ENCODE measurements at places on chromosomes 7 and 10.

DNA sequence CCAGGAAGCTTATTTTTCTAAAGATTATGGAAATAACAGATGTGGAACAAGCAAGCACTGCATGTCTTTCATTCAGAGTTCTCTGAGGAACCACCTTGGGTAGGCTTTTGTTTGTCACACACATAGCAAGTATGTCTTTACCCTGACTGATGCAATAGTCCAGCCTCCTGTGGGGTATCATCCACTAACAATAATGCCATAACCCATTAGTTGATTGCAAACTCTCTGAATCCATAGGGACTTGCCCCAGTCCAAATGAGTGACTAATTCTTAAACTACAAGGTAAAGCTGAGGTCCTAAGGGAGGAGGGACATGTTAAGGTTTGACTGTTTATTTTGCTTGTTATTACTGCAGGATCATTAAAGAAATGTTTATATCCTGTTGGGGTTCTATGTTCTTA lies 151.4 kb upstream of the PRPS1L1 start:
- no peak for DNase-seq

DNA sequence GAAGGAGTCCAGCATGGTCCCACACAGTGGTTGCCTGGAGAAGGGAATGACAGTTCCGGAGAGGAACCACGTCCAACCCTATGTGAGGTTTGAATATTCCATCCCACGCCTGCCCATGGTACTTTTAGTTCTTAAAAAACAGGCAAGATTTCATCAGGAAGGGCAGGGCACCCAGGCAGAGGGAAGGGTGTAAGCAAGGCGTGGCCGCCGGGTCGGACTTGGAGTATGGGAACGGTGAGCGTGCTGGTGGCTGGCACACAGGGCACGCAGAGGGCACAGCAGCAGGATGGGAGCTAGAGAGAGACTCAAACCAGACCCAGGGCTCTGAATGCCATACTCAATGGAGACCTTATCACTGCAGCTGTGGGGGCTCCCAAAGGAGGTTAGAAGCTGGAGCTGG lies 34.3 kb downstream of the FAM53B start:
- DNase-seq: no peak

DNA sequence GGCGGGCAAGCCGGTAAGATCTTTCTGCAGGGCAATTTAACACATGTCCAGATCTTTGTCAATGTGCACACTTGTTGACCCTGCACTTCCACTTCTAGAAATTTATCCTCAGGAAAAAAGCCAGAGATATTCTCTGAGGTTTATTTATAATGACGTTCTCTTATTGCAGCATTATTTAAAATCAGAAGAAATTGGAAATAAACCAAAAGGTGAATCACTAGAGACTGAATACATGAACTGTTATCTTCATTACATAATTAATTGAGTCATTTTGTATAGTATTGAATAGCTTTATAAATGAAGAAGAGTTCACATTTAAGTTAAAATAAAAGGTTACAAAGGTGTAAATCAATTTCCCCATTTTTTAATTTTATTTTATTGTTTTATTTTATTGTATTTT lies 16.3 kb upstream of the SAR1A start:
- no peak for DNase-seq

DNA sequence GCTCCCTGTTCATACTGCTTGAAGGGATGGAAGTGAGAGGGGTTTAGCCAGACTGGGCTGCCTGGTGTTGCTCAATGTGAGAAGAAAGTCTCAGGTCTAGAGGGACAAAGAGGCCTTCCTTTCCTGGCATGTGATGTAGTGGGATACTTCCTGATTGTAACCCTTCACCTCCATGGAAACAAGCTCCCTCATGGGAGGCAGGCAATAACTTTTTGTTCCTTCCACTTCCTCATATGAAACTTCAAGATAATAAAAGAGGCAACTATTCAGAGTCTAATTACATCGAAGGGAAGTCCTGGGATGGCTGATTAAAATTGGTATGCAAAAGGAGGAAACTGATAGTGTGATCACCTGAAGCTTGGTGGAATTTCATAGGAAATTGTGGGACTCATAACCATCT lies 84.1 kb upstream of the ETV1 start:
- DNase-seq: no peak

DNA sequence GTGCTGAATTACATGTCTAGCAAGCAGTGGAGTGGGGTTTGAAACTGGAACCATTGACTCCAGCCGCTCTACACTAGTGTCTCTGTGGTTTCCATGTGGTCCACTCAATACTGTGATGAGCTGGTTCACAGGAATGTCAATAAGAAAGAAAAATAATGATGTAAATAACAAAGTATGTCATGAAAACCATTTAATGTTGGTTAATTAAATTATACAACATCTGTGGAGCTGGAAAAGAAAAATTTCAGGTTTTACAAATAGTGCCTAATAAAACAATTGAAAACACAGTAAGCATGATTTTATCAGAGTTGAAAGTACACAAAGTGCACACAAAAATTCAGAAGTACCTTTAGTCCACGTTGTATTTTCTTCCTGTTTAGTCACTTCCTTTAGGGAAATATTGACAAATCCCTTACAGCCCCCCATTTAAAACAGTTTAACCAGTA lies 28.7 kb upstream of the NAMPT start:
- DNase-seq: no peak

DNA sequence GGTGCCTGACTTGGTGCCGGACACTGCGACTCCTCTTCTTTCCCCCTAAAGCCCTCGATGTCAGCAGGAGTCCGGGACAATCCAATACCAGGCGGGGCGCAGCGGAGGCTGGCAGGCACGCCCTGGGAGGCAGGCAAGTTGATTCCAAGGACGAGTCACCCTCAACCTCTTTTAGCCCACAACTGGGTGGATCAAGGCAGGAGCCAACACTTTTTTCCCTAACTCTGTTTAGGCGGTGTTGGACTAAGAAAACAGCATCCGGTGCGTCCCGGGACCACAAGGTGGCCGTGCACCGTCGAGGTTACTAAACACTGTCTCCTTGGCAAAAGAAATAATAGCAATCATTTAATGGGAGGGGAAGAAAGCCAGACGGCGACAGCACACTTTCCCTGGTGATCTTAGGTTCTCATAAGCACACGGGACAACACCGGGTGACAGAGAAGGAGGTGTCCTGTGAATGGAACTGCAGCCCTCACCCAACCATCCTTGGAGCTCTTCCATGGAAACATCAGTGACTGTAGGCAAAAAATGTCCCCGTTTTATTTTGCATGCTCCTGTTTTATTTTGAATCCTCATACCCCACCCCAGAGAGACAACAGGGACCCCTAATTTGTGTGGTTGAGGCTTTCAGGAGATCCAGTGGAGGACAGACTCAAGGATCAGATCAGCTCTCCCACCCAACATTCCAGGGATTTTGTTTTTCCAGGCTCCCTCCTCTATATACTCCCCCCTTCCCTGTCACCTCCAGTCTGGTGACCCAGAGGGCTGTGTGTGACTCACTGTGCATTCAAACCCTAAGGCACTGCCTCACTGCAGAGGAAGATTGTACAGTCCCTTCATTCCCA lies 1.3 kb upstream of the CALCR start:
- no peak for DNase-seq

DNA sequence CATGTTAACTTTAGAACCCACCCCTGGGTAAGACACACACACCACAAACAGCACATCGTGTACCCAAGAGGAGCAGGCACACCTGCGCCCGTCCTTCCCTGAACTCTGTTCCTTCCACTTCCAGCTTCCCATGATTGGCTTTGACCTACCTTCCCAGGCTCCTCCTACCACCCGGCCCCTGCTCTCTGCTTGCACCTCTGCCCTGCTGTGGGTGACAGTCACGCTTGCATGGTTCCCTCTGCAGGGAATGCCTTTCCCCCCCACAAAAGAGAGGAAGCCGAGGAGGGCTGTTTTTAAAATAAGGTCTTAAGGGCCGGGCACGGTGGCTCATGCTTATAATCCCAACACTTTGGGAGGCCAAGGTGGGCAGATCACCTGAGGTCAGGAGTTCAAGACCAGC lies 16.4 kb downstream of the SFXN4 start:
- DNase-seq: no peak

- DNase-seq: no peak
These were observed 101.5 kb downstream of the ORC5 start for GRCh38 chr7:104106108-104106905.

DNA sequence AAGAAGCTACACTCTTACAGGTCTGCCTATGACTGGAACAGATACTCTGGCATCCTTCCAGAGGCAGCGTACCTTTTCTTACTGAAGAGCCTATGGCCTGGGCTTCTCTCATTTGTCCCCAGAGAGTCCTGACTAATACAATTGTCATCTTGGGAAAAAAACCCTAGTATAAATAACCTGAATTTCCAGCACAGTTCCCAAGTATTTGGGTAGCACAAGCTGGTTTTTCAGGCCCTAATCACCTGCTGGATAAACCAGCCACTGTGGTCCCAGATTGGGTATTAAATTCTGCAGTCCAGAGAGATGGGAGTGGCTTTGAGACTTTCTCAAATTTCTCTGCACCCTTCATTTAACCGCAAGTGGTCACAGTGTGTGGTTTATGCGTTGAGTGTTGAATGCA lies 186.8 kb upstream of the NEBL start:
- DNase-seq: no peak

DNA sequence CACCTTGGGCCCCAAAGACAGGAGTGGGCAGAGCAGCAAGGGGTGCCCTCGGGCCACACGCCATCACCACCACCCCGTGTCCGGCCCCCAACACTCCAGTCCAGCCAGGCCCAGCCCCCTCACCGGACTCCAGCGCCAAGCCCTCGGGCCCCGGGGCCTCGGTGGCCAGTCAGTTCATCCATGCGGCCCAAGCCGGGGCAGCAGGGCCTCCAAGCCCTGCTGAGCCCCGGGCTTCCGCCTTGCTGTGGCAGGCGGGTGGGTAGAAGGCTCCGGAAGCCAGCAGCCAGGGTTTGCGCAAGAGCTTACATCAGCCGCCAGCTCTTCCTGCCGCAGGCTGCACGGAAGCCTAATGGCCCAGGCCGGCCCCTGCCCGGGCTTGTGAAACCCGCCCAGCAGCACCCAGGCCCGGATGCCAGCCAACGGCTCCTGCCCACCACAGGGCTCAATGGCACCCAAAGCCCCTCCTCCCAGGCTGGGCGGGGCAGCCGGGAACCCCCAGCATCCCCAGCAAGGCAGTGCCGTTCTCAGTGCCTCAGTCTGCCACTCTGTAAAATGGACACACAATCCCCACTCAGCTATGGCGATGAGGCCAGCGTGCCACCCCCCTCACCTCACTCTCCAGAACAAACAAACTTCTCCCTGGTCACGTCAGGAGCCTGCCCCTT lies 26.5 kb downstream of the TNRC18 start:
- DNase-seq: peak; percentile 79

- no peak for DNase-seq
These were observed 110.2 kb downstream of the PTEN start for GRCh38 chr10:87973635-87974034.

GRCh38 chr7:26580711-26581110 lies 283.7 kb downstream of the SKAP2 start:
- DNase-seq: no peak

DNA sequence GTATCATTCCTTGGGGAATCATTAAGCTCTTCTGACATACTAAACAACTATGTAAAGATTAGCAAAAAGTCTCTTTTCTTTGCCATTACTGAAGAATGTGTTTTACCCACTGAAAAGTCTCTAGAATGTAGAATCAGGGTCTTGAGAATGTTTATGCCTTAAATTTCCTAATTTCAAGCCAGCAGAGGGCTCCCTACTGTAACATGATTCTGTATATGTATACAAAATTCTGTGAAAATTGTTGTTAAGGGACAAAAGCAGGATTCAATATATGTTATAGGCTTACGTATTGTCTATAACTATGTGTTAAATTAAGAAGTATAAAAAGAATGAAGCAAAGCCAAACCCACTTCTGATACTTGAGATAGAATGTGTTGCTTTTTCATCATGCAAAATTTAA lies 296.9 kb upstream of the DGKB start:
- no peak for DNase-seq

DNA sequence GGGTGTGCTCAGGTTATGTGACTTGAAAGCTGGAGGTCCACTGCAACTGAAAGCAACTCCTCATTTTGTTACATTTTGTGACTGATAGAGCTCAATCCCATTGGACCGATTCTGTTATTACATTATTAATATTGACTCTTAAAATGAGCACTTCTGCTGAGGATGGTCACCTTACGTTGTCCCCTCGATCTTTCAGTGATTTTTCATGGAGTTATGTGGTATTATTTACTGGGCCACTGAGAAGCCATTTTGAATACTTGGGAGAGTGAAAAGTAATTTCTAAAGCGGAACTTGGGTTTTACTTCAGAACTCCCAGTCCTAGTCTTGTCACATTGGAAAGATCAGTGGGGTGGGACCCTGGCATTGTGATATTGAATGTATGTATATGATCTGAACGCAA lies 96.3 kb upstream of the FAM180A start:
- DNase-seq: no peak

GRCh38 chr7:43700646-43701499 lies 28.4 kb downstream of the COA1 start:
- no peak for DNase-seq

DNA sequence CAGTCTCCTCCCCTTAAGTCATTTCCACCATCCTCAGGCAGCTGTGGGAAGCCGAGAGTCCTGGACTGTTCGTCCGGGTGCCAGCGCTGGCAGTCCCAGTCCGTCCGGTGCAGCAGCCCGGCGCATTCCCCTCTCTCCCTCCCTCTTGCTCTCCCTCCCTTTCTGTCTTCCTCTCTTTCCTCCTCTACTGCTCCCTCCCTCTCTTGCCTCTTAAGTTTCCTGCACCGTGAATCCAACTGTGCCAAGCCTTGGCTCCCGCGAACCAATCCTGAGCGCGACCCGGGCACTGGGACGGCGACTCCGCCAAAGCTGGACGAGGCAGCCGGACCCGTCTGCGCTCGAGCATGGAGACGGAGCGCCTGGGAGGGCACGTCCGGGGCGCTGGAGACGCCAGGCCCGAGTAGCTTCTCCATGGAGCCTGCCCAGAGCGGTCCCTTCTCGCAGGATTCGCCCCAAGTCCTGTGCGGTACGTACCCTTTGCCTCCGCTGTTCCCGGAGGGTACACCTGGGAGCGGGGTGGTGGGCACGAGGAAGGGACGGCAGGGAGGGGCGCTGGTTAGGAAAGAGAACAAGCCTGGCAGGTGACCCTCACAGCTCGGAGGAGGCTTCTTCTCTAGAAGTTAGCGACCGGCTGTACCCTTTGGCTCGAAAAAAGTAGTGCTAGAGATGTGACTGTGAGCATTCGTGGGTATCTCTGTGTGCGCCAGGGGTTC lies 1.0 kb downstream of the NXPH1 start:
- DNase-seq: no peak

GRCh38 chr10:26503911-26504310 lies 65.8 kb downstream of the APBB1IP start:
- no peak for DNase-seq

GRCh38 chr7:43568529-43568928 lies 14.4 kb upstream of the STK17A start:
- DNase-seq: no peak

DNA sequence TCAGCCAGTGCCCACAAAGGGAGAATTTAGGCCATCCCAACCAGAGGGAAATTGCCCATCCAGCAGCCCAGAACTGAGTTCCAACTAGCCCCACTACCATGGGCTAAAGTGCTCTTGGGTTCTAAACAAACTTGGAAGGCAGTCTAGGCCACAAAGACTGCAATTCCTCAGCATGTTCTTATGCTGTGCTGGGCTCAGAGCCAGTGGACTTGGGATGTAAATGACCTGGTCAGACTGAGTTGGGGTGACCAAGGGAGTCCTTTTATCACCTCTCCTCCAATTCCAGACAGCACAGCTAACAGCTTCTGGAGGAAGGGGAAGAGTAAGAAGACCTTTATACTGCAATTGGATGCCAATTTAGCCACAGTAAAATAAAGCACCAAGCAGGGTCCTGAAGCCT lies 607.2 kb upstream of the KCND2 start:
- DNase-seq: no peak
